ENCODE measurements at places on chromosomes 4 and X.

DNA sequence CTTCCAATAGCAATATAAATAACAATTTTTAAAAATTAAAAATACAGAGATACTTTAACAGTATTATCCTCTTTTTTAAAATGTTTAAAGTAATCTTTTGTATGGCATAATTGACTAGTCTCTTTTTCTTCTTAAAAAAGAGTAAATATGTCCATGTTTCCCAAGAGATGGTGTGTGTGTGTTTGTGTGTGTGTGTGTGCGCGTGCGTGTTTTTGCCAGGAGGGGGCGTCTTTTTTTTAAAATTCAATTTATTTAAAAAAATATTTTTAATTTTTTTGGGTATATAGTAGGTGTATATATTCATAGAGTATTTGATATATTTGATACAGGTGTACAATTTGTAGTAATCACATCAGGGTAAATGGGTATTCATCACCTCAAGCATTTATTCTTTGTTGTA lies 1073.7 kb downstream of the PCDH7 start:
- no peak for DNase-seq

DNA sequence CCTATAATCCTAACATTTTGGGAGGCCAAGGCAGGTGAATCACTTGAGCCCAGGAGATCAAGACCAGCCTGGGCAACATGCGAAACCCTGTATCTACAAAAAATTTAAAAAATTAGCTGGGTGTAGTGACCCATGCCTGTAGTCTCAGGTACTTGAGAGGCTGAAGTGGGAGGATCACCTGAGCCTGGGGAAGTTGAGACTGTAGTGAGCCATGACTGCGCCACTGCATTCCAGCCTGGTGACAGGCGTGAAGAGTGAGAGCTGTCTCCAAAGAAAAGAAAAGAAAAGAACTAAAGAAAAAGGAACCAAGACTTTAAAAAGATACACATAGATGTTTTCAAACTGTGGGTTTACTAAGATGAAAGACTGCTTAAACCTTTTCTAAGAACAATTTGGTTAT lies 129.0 kb downstream of the SPCS3 start:
- no peak for DNase-seq

DNA sequence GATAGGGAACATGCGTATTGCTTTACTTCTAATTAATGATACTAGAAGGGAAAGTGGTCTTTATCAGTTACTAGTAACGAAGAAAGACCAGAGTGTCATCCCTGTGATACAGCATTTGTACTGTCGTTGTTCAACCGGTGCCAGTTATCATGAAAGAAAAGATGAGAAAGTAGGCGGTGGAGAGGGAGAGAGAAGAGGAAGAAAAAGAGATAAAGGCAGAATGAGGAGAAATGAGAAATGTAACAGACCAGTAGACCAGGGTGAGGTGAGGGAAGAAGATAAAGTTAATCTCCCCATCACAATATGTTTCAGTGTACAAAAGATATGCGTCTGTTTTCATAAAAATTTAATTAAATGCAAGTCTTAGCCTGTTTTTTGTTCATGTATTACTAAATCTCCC lies 135.2 kb upstream of the HPGD start:
- no peak for DNase-seq

DNA sequence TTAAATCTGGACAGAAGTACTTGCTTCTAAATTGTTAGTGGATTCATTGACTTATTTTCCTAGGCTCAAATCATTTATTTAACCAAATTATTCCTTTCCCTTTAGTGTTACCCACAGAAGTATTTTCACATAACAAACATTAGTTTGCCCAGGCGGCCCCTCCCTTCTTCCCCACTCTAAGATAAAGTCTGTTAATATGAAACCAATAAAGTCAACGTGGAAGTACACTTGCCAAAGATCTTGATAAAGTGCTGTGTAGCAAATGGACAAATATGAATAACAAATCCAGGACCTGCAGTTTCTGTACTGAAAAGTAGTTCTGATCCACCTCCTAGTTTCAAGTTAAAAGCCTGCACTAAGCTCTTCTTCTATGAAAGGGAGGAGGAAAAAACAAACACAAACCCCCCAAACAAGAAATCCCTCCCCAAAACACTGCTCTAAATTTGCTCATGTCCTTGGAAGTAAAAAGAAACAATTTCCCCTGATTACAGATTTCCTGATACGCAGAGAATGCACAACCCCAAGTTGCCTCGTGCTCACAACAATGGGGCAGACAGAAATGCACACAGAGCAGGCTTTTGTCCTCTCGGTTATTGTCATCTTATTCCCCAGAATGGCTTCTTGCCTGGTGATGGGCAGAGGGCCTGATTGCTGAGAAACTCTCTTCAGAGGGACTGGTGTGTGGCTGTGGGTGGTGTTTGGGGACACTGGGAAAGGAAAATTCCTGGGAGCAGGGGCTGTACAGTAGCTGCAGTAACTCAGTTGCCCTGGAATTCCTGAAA lies 23.2 kb downstream of the TMSB4X start:
- DNase-seq, result peak; percentile 89

DNA sequence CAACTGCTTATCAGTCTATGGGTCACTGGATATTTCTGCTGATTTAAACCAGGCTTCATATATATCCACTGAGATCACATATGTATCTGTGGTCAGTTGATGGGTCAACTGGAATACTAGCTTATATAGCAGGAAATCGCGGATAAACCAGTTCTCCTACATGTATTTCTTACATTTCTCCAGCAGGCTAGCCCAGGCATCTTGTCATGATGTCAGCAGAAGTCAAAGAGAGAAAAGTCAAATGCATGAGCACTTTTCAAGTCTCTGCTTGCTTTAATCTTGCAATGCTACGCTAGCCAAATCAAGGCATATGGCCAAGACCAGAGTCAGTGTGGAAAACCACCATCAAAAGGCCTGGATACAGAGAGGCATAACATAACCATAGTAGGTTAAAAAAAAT lies 1008.8 kb upstream of the DIAPH2 start:
- no peak for DNase-seq

GRCh38 chr4:142556048-142556447 lies 290.1 kb downstream of the INPP4B start:
- DNase-seq, result no peak

DNA sequence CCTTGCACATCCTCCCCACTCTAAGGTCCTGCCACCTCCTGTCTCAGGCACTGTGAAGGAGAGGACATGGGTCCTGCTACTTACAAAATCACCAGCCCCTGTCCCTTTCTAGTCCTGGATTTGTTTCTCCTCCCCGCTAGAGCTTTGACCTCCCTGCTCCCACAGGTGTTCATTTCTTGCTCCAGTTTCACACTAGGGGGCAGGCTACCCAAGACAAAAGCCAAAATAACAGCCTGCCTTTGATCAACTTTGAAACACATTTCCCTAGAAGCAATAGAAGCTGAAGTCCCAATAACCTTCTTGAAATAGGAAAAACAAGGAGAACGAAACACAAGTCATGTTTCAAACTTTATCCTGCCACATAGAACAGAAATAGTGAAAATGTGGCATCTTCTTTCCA lies 164.4 kb downstream of the QDPR start:
- peak; percentile 26 for DNase-seq
